Cerebellar nuclear complex (tissue), 1 donor: ENCODE measurements at places on chromosomes 13 and 19.

GRCh38 chr19:23075031-23075733, 41.6 kb upstream of the ZNF730 start:
- DNase-seq, result no peak

GRCh38 chr19:49836176-49837008, 14.6 kb upstream of the PTOV1 start:
- DNase-seq, result no peak

GRCh38 chr13:106521095-106521799, 14.2 kb downstream of the EFNB2 start:
- no peak for DNase-seq

DNA sequence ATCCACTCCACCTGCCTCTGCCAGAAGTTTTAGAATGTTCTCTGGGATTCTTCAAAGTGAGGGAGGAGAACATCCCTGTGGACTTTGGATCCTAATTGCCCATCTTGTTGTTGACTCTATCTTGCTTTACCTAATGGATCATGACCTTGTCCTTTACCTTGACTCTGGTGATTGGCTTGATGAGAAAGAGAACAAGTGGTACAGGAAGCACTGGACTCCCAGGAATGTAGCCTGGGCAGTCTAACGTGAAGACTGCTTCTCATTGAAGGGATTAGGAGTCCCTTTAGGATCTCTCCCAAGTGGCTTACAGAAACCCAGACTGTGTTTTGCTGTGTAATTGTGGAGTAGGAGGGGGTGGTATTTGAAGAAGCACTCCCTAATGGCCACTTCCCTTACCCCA, 63.9 kb downstream of the SLC10A2 start:
- no peak for DNase-seq

DNA sequence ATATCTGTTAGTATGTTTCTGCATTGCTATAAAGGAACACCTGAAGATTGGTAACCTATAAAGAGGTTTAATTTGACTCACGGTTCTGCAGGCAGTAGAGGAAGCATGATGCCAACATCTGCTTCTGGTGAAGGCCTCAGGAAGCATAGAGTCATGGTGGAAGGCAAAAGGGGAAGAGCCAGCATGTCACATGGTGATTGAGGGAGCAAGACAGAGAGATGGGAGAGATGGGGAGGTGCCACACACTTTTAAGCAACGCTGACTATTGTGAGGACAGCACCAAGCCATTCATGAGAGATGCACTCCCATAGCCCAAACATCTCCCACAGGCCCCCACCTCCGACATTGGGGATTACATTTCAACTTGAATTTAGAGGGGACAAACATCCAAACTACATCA, 32.8 kb downstream of the COG6 start:
- no peak for DNase-seq

- no peak for DNase-seq
These were observed 52.5 kb downstream of the FLT3 start for GRCh38 chr13:28047757-28048388.

GRCh38 chr13:30806784-30807183, 71.4 kb downstream of the ALOX5AP start:
- no peak for DNase-seq

DNA sequence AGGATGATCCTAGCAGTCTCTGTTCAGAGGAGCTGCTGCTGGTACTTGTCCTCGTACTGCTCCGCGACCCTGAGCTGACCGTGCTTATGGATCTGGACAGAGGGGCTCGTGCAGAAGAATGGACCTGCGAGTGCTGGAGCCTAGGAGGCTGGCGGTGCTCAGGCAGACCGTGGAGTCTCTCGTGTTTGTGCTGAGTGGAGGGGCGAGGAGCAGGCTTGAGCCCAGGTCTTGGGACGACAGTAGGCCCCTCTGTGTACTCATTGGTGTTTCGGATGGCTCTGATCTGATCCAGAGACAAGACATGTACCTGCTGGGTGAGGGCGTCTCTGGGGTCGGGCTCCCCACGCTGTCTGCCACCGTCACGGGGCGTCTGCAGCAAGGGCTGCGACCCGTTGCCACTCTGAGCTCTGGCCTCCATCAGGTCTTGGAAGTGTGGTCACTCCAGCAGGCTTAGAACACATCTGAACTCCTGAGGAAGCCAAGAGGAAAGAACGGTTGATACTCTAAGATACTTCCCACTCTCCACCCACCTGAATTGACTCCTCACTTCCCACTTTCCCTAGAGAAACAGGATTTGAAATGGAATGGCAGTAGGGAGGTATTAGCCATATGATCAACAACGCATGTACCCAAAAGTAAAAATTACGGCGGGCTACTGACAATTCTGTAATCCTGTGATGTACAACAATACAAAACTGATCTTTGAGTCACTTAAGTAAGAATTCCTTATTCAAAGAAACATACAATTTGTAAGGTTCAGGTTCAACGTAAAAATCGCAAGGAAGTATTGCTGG, 3.4 kb downstream of the SPRY2 start:
- no peak for DNase-seq

DNA sequence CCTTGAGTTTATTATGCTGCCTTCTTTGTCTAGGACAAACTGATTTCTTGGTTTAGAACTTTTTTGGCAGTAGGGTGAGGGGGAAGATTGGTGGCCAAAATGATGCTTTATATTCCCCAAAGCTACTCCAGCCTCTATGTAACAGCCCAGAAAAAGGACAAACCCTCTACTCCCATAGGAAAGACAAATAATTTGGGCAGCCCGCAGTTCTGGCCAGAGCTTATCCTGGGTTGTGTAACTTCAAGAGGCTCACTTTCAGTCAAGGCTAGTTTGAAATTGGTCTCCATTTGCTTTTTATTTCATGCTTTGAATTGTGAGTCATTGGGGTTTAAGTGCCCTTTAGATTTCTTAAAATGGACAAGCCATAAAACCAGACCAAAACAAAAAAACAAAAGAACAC, 142.3 kb downstream of the OLFM4 start:
- no peak for DNase-seq

GRCh38 chr19:28487999-28488398, 725.0 kb downstream of the UQCRFS1 start:
- no peak for DNase-seq

DNA sequence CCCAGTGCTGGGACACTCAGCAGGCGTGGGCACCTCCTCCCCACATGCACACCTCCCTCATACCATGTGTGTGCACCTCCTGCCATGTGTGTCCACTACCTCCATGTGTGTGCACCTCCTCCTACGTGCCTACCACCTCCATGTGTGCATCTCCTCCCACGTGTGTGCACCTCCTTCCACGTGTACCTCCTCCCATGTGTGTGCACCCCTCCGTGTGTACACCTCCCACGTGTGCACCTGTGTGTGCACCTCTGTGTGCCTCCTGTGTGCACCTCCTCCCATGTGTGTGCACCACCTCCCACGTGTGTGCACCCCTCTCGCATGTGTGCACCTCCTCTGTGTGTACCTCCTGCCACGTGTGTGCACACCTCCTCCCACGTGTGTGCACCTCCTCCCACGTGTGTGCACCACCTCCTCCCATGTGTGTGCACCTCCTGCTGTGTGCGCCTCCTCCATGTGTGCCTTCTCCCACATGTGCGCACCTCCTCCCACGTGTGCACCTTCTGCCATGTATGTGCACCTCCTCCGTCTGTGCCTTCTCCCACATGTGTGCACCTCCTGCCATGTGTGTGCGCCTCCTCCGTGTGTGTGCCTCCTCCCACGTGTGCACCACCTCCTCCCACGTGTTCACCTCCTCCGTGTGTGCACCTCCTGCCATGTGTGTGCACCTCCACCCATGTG, 6.1 kb upstream of the C13orf46 start:
- no peak for DNase-seq

- no peak for DNase-seq
These were observed 41.5 kb downstream of the ZNF682 start for GRCh38 chr19:19997656-19998268.
